Stimulated activated naive CD4-positive, alpha-beta T cell (primary cell): ENCODE measurements at places on chromosomes 1 and 21.

GRCh38 chr1:246579818-246580217 lies 13.6 kb downstream of the CNST start:
- DNase-seq = no peak

- no peak for DNase-seq
Observed at GRCh38 chr1:1427820-1428148, 6.7 kb upstream of the ANKRD65 start.

DNA sequence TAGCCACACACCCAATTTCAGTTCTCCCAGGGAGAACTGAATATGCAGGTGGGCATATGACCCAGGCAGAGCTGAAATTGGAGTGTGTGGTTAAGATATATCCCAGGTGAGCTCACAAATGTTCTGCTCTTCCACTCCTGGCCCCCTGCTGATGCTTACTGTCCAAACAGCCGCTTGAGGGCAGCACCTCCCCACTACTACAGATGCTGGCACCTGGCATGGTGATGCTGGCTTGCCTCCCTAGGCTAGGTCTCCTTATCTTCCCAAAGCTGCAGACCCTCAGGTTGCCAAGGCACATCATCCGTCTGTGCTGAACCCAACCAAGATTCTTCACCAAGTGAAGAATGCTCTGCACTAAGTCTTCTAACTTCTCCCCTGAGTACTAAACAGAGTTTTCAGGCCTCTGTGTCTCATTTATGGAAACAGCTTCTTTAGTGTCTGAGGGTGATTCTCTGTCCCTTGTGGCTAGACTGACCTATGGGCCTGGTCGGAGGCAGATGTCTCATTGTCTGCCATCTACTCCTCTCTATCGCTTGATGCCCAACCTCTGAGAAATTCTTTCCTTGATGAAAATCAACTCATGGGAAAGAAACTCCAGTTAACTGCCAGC lies 27.2 kb downstream of the XCL1 start:
- peak; percentile 62 for DNase-seq

DNA sequence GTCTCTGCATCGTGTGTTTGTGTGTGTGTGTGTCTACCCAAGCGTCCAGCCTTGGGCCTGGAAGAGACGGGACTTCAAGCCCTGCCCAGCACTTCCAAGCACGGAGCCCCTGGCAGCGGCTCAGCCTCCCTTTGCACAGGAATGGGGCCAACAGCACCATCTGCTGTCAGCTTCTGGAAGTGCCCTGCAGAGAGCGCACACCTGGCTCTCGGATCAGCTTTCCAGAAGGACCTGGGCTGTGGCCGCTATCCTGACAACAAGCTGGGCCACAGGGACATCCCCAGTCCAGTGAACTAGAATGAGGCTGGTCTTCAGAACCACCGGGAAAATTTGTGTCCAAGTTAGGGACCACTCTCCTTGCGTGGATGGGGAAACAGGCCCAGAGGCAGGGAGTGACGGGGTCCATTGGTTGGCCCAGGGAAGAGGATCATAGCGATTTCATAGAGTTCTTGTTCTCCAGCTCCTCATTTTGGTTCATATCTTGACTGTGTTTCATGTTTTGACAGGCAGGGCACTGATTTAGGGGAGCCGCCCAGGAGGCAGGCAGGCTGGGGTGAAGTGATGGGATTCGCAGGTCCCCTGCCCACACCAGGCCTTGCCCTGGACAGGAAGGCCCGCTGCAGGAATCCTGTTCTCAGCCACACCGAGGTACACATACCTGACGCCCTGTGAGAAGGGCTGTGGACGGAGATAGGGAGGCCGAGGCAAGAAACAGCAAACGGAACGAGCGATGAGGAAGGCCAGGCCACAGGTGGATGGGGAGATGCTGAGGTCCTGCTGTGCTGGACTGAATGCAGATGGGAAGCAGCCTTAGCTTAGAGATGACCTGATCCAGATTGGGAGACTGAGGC lies 38.4 kb downstream of the TAS1R2 start:
- DNase-seq = peak; percentile 24

GRCh38 chr1:20588634-20589225 lies at the start of gene CDA:
Gene CDA (plus strand): TSS chr1:20589097. CDS start chr1:20589130, 33 bp downstream.
- no peak for DNase-seq

DNA sequence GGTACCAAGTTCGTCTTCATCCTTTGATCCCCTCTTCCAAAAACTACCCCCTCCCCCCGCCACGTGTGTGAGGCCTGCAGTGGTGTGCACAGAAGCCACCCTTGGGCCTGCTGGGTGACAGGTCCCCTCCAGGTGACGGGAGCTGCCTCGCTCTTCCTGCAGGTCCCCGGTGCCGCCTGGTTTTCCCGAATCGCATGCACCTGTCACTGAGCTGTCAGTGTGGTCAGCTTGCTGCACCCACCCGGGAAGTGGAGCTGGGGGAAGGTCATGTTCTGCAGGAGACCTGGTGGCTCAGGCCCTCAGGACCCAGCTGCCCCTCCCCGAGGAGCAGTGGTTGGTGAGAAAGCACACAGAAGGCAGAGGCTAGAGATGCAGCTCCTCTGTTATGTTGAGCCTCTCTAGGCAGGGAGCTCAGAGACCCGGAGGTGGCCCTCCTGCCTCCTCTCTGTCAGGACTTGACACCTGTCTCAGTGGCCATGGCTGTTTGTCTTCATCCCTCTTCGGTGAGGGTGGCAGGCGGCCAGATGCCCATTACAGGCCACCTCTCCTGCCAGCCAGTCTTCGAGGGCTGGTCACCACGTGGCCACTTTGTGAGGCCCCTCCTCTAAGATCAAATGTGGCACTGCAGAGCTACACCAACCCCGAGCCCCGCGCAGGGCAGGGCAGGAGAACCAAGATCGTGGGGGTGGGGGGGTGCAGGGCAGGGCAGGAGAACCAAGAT lies 60.9 kb downstream of the SKI start:
- no peak for DNase-seq

GRCh38 chr1:168455764-168456163 lies 88.0 kb downstream of the XCL2 start:
- DNase-seq = no peak

DNA sequence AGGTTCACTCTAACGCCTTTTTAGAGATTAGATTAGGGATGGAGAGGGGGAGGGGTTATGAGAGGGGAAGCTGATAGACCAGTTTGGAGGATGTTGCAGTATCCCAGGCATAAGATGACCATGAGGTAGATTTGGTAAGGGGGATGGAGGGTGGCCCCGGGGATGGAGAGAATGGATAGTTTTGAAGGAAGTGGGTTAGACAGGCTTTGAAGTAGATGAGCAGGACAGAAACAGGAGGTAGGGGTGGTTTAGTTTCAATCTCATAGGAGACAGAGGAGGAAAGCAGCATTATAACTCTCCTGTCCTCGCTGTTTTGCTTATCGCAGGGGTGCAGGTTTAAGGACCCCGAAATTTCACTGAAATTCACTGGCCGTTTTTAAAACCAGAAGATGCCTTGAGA lies 11.8 kb downstream of the UBIAD1 start:
- DNase-seq = no peak

GRCh38 chr1:114959423-114959822 lies 70.2 kb upstream of the TSHB start:
- no peak for DNase-seq

- DNase-seq = no peak
Observed at GRCh38 chr1:27481994-27482620, 7.9 kb downstream of the WASF2 start.

DNA sequence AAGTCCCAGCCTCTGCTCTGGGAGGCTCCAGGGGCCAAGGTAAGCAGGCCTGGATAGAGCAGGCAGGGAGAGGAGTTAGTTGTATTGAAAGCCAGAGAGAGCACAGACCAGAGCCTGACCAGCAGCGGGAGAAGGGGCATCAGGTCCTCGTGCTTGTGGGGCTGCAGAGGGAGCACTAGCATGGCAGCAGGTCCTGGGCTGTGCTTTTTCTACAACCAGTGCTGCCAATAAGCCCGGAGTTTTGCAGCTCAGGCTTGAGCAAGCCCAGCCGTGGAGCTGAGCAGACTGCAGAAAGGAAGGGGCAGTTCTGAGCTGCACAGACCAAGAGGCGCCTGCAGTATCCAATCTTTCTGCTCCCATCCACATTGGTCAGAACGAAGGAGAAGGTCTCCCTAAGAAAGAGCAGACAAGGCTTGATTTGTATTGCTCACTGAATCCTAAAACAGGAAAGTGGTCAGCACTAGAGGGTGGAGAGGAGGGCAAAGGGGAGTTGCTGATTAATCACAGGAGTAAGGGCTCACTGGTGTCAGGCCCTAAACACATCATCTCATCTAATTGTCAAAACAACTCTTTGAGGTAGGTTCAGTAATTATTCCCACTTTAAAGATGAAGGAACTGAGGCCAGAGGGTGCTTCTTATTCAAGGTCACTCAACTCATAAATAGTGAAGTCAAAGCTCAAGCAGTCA lies 2.7 kb downstream of the DENND2D start:
- peak; percentile 67 for DNase-seq

- DNase-seq = no peak
Observed at GRCh38 chr1:42336978-42337377, 1.9 kb upstream of the FOXJ3 start.

GRCh38 chr21:40011371-40011770 lies 144.1 kb downstream of the PCP4 start:
- no peak for DNase-seq

- DNase-seq = no peak
Observed at GRCh38 chr1:8329439-8329838, 11.5 kb downstream of the SLC45A1 start.

DNA sequence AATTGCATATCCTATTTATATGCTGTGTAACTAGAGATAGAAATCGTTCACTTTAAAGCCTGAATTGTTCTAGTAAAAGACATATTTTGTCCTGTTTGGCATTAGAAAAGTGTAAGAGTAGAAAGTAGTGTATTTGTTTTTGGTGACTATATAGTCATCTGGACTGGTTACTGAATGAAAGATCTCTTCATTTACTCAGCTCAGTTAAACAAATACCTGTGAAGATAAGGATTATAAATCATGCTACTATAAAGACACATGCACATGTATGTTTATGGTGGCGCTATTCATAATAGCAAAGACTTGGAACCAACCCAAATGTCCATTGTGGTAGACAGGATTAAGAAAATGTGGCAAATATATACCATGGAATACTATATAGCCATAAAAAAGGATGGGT lies 125.1 kb downstream of the PLA2G4A start:
- no peak for DNase-seq

DNA sequence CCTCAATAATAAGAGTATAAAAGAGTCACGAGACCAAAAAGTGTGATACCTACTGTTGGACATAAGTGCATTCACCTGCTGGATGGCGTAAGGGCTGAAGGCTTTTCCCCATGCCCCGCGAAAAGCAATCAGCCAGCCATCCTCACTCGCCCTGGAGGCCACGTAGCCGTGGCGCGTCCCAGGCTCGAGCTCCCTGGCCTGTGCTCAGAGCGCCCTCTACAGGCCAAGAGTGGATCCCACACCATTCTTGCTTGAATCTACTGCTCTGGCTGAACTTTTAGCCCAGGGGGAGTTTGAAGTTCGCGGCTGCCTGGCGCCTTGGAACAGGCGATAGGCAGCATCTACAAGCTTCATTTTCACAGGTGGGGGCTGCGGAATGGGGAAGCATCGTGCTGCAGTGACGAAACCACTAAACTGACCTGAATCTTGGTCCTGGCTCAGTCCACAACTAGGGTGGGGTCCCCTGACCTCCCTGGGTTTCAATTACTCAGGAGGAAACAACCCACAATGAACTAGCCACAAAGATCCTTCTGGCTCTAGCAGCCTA lies 70.3 kb upstream of the SERBP1 start:
- DNase-seq = peak; percentile 88

DNA sequence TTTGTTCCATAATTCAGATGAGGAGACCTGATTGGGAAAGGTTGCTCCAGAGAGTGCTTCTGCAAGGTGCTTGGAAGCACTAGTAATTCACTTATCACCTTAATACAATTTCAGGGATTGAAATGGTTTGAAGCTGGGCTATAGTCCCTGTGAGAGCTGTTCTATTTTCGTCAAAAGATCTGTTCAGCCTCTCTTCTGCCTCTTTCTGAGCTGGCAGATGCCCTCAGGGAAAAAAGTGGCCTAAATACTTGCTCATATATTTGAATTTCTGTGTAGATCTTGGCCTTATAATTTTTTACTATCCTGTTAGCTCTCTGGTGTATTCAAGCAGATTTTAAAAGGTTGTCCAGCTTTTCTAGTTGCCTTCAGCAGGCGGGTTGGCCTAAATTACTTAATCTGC lies 22.3 kb downstream of the C1orf146 start:
- no peak for DNase-seq

DNA sequence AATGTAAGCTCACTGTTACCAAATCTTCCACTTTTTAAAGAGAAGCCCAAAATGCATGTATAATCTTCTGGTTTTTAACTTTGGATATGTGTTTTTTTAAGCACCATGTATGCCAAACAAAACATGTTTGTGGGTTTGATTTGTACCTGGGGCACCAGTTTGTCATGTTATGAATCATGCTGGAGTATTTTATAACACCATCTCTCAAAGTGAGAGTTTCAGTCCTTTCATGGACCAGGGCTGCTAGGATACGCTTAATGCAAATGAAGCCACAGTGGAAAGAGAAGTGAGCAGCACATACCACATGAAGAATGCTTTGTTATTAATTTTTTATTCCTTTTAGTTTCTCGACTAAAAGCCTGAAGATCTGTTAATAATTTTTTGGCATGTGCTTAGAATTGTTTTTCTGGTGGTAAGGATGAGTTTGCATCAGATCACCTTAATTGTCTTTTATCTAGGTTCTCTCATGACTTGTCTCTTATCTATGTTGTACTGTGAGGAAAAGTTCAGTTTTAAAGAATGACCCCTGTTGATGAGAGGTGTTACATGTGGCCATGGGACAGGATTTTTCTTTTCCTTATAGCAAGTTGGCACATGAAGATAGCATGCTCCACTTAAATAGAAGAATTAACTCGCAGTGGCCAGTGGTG lies 2.0 kb upstream of the RABGAP1L start:
- DNase-seq = no peak

DNA sequence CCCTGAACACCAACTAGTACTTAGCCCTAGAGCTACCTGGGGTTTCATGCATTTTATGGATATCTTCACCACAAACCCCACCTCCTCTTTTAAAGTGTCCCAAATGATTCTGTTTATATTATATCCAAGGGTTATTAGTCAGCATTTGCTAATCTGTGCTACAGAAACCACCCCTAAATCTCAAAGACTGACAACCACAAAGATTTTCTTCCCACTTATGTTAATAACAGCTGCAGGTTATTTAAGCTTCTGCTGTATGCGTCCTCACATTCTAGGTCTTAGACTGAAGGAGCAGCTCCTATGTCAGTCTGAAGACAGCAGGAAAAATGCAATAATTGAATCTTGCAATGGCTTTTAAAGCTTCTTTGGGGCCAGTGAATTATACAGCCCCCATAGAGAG lies 11.2 kb upstream of the PHC2 start:
- no peak for DNase-seq

GRCh38 chr1:89610457-89611011 lies 22.4 kb upstream of the LRRC8C start:
- peak; percentile 37 for DNase-seq
